Osteoblast (primary cell): ENCODE measurements at places on chromosomes 16 and 17.

DNA sequence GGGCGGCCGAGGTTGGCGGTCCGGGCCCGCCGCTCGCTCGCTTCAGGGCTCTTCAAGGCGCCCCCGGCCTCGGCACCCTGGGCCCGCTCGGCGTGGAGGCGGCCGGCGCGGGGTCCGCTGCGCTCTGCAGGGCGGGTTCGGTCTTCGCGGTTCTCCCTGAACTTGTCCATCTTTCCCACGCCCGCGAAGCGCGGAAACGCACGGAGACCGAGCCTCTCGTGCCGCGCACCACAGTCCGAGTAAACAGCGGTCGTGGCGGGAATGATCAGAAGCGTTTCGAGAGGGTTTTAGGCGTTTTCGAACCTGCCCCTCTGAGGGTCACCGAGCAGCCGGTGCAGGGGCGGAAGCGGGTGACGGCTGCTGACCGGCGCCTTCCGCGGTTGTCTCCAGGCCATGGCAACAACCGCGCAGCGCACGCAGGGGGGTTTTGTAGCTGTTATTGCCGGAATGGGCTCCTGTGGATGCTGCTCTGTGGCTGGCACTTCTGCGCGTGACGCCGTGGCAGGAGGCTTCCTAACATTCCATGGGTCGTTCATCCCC, 414 bp downstream of the NARF start:
- DNase-seq = peak; percentile 91
- H3K27ac ChIP-seq = peak overlapping the region; percentile 60
- peaks cover 15% of the 10 kb centered on the region for H3K36me3 ChIP-seq
- H3K4me3 ChIP-seq = peak overlapping the region; percentile 83

GRCh38 chr17:80663781-80664206, 119.2 kb downstream of the RPTOR start:
- no peak for DNase-seq
- no peak overlapping the region for H3K4me3 ChIP-seq
- H3K4me1 ChIP-seq = no peaks in the 10 kb centered on the region

- H3K4me3 ChIP-seq = peak overlapping the region; percentile 37
- no peak for DNase-seq
- no peaks in the 10 kb centered on the region for H3K36me3 ChIP-seq
- no peaks in the 10 kb centered on the region for H3K4me1 ChIP-seq
- H3K27ac ChIP-seq = no peak overlapping the region
These were observed 26.7 kb downstream of the ITGAL start for GRCh38 chr16:30499284-30499683.

- no peaks in the 10 kb centered on the region for H3K36me3 ChIP-seq
- H3K4me1 ChIP-seq = peaks cover 12% of the 10 kb centered on the region
- H3K4me3 ChIP-seq = peak overlapping the region; percentile 67
- no peak for DNase-seq
- H3K27ac ChIP-seq = peak overlapping the region; percentile 43
These were observed 13.3 kb upstream of the C1QL1 start for GRCh38 chr17:44981221-44981968.

- no peaks in the 10 kb centered on the region for H3K27me3 ChIP-seq
- DNase-seq = peak; percentile 62
- no peak overlapping the region for H3K27ac ChIP-seq
- no peaks in the 10 kb centered on the region for H3K36me3 ChIP-seq
- no peaks in the 10 kb centered on the region for H3K4me1 ChIP-seq
- no peak overlapping the region for H3K4me3 ChIP-seq
These were observed 11.2 kb upstream of the WFIKKN1 start for GRCh38 chr16:619476-620100.

DNA sequence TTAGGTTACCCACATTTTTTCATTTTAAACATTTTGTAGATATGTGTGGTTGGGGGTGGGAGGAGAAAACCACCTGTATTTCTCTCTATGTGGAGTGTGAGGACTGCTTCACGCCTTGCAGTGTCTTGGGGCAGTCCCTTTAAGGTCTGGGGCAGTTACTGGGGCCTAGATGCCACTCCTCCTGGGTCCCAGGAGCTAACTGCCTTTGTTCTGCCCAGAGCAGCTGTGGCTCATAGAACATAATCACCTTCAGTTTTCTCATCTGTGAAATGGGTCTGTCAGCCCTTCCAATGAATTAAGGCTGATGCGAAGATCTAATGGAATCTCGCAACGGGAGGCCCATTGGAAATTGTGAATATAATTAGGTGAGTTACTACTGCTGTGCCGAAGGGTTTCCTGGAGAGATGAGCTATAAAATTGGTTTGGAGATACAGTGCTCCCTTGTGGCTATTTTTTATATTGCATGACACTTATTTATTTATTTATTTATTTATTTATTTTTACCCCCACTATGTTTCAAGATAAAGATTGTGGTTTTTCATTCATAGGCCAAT, 22.9 kb downstream of the DHRS7C start:
- H3K27ac ChIP-seq = no peak overlapping the region
- H3K4me1 ChIP-seq = no peaks in the 10 kb centered on the region
- no peak overlapping the region for H3K4me3 ChIP-seq
- no peaks in the 10 kb centered on the region for H3K27me3 ChIP-seq

GRCh38 chr17:6380915-6381438, 53.9 kb downstream of the AIPL1 start:
- H3K4me3 ChIP-seq = no peak overlapping the region
- no peaks in the 10 kb centered on the region for H3K36me3 ChIP-seq
- peak; percentile 86 for DNase-seq
- H3K27me3 ChIP-seq = no peaks in the 10 kb centered on the region

DNA sequence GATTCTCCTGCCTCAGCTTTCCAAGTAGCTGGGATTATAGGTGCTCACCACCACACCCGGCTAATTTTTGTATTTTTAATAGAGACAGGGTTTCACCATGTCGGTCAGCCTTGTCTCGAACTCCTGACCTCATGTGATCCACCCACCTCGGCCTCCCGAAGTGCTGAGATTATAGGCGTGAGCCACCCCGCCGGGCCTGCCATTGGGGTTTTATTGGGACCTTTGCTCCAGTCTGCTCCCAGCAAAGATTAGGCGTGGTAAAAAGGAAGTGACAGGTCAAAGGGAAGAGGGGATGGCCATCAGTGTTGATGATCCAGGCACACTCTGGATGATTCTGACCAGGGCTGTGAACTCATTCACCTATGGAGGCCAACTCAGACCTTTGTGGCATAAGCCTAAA, 20.5 kb downstream of the MYLK3 start:
- no peak for DNase-seq
- H3K4me3 ChIP-seq = no peak overlapping the region
- no peaks in the 10 kb centered on the region for H3K36me3 ChIP-seq
- no peaks in the 10 kb centered on the region for H3K4me1 ChIP-seq
- H3K27ac ChIP-seq = no peak overlapping the region

- H3K4me3 ChIP-seq = peak overlapping the region; percentile 59
- H3K36me3 ChIP-seq = peaks cover 3% of the 10 kb centered on the region
- H3K27ac ChIP-seq = peak overlapping the region; percentile 89
- no peaks in the 10 kb centered on the region for H3K27me3 ChIP-seq
These were observed 35.3 kb downstream of the HIC1 start for GRCh38 chr17:2090210-2090641.

DNA sequence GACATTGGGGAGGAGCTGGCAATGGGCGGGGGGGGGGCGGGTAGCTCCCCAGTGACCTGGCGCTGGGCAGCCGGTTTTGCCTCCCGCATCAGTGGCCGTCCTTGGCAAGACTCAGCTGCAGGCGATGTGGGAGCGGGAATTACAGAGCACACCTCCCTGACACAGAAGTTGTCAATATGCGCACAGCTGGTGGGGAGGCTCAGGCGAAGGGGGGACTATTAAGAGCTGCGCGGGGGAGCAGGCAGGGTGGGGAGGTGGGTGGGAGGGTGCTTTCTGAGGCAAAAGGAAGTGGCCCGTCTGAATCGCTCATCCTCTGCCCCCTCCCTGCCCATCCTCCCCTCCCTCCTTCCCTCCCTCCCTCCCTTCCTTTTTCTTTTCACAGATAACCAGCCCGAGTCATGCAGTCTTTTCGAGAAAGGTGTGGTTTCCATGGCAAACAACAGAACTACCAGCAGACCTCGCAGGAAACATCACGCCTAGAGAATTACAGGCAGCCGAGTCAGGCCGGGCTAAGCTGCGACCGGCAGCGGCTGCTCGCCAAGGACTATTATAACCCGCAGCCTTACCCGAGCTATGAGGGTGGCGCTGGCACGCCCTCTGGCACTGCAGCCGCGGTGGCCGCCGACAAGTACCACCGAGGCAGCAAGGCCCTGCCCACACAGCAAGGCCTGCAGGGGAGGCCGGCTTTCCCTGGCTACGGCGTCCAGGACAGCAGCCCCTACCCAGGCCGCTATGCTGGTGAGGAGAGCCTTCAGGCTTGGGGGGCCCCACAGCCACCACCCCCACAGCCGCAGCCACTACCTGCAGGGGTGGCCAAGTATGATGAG, 44.0 kb downstream of the SREBF1 start:
- H3K4me3 ChIP-seq = no peak overlapping the region
- no peaks in the 10 kb centered on the region for H3K4me1 ChIP-seq
- no peaks in the 10 kb centered on the region for H3K27me3 ChIP-seq
- peaks cover 6% of the 10 kb centered on the region for H3K36me3 ChIP-seq
- DNase-seq = peak; percentile 98
- no peak overlapping the region for H3K27ac ChIP-seq

DNA sequence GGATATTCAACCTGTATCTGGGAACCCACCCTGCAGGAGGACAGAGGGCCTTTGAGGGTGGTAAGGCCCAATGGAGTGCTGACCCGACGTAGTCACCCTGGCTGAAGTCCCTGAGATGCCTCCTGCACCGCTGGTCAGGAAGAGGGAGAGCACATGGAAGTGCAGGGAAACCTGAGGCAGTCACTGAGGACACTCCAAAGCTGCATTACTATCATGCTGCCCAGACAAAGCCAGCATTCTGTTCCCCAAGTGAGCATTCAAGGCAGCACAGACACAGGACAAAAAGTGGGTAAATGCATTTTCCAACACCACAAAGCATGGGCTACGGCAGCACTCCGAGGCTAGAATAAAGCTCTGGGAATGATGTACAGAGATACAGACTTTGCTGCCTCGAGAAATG, 46.8 kb upstream of the BCAR1 start:
- no peak overlapping the region for H3K4me3 ChIP-seq
- no peak overlapping the region for H3K27ac ChIP-seq
- no peak for DNase-seq

DNA sequence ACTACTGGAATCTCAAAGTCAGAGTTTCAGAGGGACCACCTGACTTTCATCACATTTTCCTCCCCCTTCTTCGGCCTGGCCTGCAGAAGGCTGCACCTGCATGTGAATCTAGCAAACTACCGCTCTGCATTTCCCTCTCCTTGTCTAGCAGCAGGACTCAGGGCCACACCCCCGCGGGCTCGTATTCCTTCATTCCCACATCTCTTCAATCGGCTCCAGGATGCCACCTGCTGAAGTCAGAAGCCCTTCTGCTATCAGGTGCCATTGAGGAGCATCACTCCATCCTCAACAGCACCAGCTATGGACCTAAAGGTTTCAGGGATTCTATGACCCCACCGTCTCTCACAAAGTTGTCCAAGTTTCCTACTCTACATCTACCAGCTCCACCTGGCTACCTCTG, 169.5 kb downstream of the VPS53 start:
- H3K36me3 ChIP-seq = peaks cover 8% of the 10 kb centered on the region
- H3K4me3 ChIP-seq = no peak overlapping the region
- no peaks in the 10 kb centered on the region for H3K27me3 ChIP-seq
- no peak overlapping the region for H3K27ac ChIP-seq

DNA sequence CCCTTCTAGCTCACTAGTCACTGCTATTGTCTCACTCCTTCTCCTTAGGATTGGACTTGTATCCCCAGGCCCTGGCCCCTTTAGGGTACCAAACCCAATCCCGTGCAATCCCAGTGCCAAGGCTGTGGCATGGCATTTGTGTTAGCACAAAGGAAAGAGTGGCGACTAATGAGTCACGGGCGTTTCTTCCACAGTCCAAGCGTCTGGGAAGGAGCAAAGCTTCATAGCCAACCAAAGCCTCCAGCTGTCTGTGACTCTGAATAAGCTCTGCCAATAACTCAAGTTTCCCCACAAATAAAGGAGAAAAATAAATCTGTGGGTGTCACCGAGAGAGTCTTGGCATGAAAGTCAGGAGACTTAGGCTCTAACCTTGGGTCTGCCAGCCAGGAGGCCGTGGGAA, 54.6 kb upstream of the COX10 start:
- H3K27me3 ChIP-seq = peaks cover 3% of the 10 kb centered on the region
- H3K36me3 ChIP-seq = no peaks in the 10 kb centered on the region
- H3K4me1 ChIP-seq = peaks cover 9% of the 10 kb centered on the region
- no peak for DNase-seq
- H3K4me3 ChIP-seq = no peak overlapping the region

- H3K4me1 ChIP-seq = peaks cover 24% of the 10 kb centered on the region
- H3K27ac ChIP-seq = no peak overlapping the region
- H3K4me3 ChIP-seq = no peak overlapping the region
- no peaks in the 10 kb centered on the region for H3K36me3 ChIP-seq
- H3K27me3 ChIP-seq = no peaks in the 10 kb centered on the region
- no peak for DNase-seq
These were observed 212.8 kb downstream of the SOX9 start for GRCh38 chr17:72333570-72333969.

DNA sequence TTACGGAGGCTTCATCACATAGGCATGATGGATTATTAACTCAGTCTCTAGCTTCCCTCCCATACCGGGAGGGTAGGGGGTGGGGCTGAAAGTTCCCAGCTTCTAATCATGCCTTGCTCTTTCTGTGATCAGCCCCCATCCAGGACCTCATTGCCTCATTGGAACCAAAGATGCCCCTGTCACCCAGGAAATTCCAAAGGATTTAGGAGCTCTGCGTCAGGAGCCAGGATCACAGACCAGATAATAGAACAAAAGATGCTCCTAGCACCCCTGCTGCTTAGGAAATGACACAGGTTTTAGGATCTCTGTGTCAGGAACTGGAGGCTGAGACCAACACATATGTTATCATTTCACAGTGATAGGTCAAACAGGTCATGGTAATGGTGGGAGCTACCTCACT, 9.7 kb downstream of the USB1 start:
- H3K4me1 ChIP-seq = peaks cover 8% of the 10 kb centered on the region
- H3K27ac ChIP-seq = no peak overlapping the region
- H3K4me3 ChIP-seq = no peak overlapping the region
- H3K27me3 ChIP-seq = no peaks in the 10 kb centered on the region
- DNase-seq = no peak

- peaks cover 30% of the 10 kb centered on the region for H3K36me3 ChIP-seq
- peak; percentile 73 for DNase-seq
- peaks cover 8% of the 10 kb centered on the region for H3K4me1 ChIP-seq
- H3K27ac ChIP-seq = no peak overlapping the region
- no peak overlapping the region for H3K4me3 ChIP-seq
These were observed 3.6 kb downstream of the RFNG start for GRCh38 chr17:82047914-82048570.

GRCh38 chr16:49333259-49333597, 40.4 kb upstream of the C16orf78 start:
- no peaks in the 10 kb centered on the region for H3K27me3 ChIP-seq
- H3K36me3 ChIP-seq = no peaks in the 10 kb centered on the region
- no peaks in the 10 kb centered on the region for H3K4me1 ChIP-seq

- no peak overlapping the region for H3K27ac ChIP-seq
- no peak overlapping the region for H3K4me3 ChIP-seq
- no peak for DNase-seq
- no peaks in the 10 kb centered on the region for H3K4me1 ChIP-seq
- no peaks in the 10 kb centered on the region for H3K27me3 ChIP-seq
These were observed 850.4 kb downstream of the KCNJ2 start for GRCh38 chr17:71019699-71020098.

GRCh38 chr17:3990386-3991127, 26.3 kb upstream of the ATP2A3 start:
- H3K4me1 ChIP-seq = peaks cover 12% of the 10 kb centered on the region
- H3K27me3 ChIP-seq = no peaks in the 10 kb centered on the region
- DNase-seq = peak; percentile 86
- H3K27ac ChIP-seq = no peak overlapping the region
- H3K36me3 ChIP-seq = no peaks in the 10 kb centered on the region

- no peak overlapping the region for H3K4me3 ChIP-seq
- no peak for DNase-seq
- no peaks in the 10 kb centered on the region for H3K36me3 ChIP-seq
- H3K4me1 ChIP-seq = no peaks in the 10 kb centered on the region
These were observed 68.1 kb upstream of the TMEM132E start for GRCh38 chr17:34511265-34511664.
